ENCODE measurements at places on chromosomes 5 and 9.

- DNase-seq = no peak
Observed at GRCh38 chr5:174281089-174281760, 235.7 kb downstream of the NSG2 start.

DNA sequence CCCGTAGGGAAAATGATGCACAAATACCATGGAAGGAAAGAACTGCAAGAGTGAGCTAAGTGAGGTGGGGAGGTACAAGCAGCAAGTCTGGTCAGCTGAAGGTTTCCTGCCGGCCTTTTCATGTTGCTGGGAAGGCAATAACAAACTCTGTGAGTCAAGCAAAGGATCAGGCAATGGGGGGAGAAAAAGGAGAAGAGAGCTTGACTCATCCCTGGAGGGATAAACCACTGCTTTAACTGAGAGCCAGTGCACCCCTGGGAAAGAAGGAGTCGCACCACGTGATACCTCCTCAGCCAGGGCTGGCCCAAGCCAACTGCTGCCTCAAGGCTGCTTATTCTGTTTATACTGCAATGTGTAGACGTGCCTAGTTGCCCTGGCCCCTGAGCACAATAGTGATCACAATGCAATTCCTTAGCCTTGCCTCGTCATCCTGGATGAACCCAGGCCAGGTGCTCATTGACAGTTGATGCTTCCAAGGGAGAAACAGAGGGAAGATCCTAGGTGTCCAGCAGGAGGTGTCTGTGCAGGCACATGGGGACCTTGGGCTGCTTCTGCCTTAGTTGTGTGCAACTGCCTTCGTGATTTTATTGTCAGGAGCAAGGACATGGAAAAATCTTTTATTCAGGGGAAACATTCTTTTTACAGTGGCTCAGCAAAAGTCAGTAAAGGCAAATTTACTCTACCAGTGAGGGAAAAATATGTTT, 203.0 kb upstream of the TUT7 start:
- no peak for DNase-seq

DNA sequence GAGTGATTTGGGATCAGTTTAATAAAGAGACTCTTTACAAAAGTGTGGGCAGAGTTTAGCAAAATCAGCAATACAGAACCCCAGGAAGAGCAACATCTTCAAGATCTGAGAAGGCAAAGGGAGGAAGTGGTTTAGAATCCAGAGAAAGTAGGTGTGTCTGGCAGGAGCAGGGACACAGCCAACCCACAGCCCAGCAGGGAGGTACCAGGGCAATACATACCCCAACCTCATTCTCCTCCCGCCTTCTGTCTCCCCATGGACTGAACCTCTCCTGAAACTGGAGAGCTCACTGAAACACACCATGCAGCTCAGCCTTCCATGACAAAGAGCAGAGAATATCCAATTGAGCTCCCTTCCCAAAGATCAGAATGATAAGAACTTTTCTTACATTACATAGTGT, 283.4 kb downstream of the PRELID2 start:
- no peak for DNase-seq

- no peak for DNase-seq
Observed at GRCh38 chr9:127390563-127390962, 6.4 kb upstream of the SLC2A8 start.

GRCh38 chr5:67353500-67354450, 157.2 kb upstream of the CD180 start:
- DNase-seq = no peak

GRCh38 chr5:88948746-88949600, 66.0 kb upstream of the MEF2C start:
- no peak for DNase-seq

GRCh38 chr9:36208521-36209253, 18.0 kb downstream of the CLTA start:
- DNase-seq = no peak

DNA sequence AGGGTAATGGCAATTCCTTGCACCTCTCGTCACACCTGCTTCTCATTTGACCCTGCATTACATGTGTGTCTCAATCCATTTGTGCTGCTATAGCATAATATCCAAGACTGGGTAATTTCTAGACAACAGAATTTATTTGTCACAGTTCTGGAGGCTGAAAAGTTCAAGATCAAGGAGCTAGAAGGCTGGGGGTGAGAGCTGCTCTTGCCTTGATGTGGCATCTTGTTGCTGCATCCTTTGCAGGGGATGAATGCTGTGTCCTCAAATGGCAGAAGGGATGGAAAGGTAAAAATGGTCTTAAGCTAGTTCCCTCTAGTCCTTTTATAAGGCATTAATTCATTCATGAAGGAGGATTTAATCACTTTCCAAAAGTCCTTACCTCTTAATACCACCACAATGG, 323.7 kb upstream of the RPS23 start:
- no peak for DNase-seq

DNA sequence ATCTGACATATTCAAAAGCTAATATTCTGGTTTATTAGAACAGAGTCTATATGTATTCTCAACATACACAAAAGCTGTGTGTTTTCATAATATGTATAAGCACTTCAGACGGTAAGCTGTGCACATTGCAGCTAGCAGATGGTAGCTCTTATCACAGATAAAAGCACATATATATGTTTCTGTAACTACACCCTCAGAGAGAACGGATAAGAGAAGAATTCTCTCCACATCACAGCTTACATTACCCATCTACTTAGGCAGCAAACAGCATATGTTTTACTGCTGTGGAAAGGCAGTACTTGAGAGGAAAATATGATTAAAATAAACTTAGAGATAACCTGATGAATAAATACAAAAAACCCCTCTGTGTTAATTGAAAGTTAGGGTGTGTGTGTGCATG, 450.9 kb upstream of the ZNF608 start:
- DNase-seq = no peak

DNA sequence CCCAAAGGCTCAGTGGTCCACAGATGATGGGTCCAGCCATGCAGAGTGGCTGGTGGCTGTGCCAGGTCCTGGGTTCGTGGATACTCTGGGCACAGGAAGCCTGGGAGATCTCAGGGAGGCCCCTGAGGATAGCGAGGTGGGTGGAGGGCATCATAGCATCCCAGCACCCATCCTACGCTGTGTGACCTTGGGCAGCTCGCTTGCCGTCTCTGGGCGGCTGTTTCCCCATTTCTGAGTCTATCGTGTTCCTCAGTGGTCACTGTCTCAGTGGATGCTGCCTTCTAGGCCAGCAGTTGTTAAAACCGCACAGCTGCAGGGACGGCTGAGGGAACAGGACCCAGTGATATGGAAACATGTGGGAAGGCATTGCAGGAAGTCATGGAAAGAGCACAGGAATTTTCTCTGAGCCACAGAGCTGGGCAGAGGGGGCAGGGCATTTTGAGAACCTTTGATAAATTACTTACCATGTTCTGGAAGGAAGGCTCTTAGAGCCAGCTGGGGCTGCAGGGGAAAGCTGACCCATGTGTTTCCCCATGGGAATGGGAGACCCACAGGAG, 86.4 kb upstream of the COL5A1 start:
- no peak for DNase-seq

DNA sequence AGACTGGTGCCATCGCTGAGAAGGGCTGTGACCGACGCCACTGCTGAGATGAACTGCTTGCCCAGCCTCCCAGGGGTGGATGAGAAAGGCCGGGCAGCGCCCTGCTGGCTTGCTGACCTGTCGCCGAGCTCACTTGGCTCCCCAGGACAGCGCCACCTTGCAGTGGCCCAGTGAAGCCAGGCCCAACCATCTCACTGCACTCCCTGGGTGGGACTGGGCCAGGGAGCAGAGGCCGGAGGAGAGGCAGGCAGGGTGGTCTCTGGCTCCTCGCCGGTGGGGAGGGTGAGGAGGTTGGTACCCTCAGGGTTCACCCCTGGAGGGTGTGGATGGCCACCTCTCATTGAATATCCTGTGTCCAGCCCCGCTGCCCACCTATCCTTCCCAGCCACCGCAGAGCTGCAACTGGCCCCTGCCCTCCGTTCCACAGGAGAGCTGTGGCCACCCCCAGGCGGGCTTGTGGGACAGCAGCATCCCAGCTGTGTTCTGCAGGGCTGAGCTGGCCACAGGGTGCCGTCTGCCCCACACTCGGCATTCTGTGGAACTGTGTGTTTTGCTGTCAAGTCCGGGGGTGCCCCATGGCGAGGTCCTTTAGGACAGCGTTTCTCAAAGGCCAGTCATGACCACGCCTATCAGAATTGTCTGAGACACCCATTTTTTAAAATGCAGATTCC, 41.0 kb upstream of the FCN2 start:
- no peak for DNase-seq

DNA sequence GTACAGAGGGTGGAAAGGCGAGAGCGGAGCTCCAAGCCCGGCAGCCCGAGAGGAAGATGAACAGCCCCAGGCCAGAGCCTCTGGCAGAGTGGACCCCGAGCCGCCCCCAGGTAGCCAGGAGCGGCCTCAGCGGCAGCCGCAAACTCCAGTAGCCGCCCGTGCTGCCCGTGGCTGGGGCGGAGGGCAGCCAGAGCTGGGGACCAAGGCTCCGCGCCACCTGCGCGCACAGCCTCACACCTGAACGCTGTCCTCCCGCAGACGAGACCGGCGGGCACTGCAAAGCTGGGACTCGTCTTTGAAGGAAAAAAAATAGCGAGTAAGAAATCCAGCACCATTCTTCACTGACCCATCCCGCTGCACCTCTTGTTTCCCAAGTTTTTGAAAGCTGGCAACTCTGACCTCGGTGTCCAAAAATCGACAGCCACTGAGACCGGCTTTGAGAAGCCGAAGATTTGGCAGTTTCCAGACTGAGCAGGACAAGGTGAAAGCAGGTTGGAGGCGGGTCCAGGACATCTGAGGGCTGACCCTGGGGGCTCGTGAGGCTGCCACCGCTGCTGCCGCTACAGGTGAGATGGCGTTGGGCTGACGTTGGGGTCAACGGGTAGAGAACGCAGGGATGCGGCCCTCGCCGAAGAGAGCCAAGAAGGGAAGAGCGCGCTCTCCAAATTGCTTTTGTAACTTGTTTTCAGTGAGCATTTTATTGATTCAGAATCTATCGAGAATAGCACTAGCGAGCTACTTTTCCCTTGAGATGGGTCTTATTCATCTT, at the start of gene PTGER4:
PTGER4 (plus strand) TSS at position 3 of the 769 bp plus-strand sequence. CDS start 1,079 bp downstream, outside the sequence.
- peak; percentile 50 for DNase-seq

- DNase-seq = no peak
Observed at GRCh38 chr5:140341591-140341990, 4.8 kb downstream of the HBEGF start.

DNA sequence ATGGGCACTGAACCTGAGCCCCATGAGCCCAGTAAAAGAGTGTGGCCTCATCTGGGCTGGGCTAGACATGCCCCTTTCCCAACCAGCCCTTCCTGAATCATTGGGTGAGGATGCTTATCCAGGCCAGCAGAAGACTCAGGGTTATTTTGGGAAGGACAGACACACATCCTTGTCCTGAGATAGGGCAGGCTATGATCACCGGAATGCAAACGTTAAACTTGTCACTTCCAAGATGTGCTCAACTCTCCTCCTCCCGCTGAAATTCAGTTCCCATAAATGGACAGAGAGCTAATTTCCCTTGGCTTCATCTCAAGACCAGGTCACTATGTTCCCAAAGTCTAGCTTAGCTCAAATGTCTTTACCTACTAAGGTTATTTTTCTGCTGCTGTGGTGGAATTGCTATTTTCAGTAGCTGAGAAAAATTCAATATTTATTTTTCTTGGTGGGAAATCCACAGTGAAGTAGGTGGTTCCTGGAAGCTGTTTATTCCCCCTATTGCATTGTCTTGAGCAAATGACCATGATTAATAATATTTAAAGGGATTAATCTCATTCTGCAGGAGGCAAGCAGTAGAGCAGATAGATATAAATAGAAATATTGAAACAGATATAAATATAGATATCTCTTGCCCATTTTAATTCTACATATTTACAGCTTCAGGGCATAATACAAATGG, 70.0 kb downstream of the NXNL2 start:
- no peak for DNase-seq

DNA sequence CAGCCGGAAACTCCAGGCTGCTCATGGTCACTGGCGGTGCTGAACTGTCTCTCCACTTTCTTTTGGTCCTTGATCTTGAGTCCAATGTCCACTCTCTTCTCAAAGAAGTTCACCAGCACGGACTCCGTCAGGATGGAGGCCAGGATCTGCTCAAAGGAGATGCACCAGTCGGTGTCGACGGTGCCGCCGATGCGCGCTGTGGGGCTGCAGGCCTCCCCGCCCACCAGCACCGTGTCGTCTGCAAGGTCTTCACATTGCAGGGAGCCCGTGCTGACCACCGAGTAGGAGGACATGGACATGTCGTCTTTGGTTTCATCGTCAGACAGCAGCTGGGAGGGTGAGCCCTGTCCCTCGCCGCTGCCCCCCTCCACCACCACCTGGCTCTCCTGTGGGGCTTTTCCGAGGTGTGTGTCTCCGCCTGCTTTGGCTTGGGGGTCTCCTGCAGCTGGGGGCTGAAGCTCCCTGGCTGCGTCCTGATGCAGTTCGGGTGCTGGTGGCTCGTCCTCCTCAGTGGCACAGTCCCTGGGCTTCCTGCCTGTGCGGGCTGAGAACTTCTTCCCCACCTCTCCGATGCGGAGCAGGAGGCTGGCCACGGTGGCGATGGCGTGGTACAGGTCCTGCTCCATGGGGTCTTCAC, 5.0 kb upstream of the MRNIP start:
- DNase-seq = no peak

DNA sequence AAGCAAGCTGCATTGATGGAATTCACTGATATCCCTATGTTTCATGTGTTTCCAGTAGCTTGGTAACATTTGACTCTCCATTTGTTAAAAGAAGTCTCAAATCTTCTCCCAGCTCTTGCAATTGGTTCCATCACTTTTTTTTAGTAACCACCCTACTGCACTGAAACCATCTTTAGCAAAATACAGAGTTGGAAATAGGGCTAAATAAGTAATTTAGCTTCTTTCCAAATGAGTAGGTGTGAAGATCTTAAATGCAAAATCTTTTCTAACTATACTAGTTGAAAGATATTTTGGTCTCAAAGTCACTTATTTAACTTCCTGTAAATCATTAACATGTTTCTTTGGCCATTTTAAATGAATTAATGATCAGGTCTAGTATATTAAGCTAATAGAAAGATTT, 138.1 kb downstream of the DIRAS2 start:
- DNase-seq = no peak

- DNase-seq = no peak
Observed at GRCh38 chr5:160929906-160930305, 77.9 kb upstream of the ATP10B start.

GRCh38 chr5:107597247-107597646, 73.5 kb downstream of the EFNA5 start:
- DNase-seq = no peak

DNA sequence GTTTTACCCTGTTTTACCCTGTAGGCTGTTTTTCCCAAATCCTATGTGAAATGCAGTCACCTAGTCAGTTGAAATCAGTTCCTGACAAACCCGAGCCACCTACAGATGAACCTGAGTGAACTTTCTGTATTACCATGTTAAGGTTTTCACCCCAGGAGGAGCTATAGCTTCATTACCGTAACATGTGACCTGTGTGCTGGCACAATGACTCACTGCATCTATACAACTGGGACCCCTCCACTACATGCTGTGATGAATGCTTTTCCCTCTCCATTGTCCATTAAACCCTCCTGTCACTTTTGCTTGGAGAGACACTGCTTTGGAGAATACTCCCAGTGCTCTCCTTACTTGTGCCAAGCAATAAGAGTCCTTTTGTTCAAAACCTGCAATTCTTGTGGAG, 1974.8 kb downstream of the EFNA5 start:
- DNase-seq = no peak

Data from Kasumi-1 (cell line).